ENCODE measurements at places on chromosomes 1 and 21.

DNA sequence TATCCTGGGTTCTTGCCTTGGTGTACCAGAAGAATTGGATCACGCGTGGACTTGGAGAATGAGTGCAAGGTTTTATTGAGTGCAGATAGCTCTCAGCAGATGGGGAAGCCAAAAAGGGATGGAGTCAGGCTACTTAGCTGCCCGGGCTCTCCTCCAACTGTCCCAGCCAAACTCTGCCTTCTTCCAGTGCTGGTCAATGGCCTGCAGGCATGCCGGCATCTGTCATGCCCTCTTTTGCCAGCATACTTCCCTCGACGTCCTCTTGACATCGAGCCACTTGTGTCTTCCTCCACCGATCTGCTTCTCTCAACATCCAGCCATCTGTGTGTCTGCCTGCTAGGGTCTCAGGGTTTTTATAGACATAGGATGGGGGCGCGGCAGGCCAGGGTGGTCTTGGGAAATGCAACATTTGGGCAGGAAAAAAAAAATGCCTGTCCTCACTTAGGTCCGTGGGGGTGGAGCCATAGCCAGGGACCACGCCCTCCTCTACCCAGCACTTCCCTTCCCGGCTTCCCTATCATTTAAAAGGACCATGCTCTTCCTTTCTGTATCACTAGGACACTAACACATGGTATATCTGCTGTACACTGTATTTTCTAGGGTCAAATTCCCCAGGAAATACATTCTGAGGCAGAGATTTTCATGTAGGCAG, 47.0 kb upstream of the BCAR3 start:
- no peak for DNase-seq

DNA sequence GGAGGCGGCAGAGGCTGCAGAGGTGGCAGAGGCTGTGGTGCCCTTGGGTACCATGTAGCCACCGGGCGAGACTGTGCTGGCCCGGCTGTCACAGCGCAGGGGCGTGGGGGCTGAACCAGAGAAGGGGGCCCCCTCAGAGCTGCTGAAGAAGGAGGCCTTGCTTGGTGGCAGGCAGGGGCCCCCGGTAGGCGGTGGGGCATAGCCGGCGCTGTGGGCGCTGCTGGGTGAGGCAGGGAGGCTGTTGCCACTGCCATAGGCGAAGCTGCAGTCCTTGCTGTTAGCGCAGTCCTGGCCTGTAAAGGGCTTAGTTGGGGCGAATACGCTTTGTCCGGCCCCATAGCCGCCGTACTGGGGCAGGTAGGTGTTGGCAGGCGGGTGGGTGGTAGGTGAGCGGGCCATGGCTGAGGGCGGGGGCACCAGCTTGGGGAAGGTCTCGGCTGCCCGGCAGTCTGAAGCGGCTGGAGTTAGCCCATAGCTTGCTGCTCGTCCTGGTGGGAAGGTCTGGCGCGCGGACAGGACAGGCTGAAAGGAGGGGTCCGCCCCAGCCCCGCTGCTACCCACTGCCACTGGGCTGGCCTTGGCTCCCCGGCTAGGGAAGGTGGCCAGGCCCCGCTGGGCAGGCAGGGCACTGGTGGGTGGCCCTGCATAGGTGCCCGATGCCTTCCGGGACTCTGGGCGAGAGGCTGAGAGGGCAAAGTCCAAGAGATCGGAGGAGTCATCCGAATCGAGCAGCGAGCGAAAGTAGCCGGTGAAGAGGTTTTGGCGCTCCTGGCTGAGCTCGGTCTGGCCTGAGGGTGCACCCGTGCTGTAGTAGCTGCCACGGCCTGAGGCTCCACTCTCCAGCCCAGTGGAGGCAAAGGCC, 54.9 kb downstream of the AHDC1 start:
- DNase-seq: no peak

- DNase-seq: no peak
Observed at GRCh38 chr1:61190618-61191432, 108.5 kb downstream of the NFIA start.

- DNase-seq: no peak
Observed at GRCh38 chr1:201419746-201420607, 1.6 kb downstream of the TNNI1 start.

- DNase-seq: no peak
Observed at GRCh38 chr1:51071291-51072042, 30.6 kb upstream of the C1orf185 start.

GRCh38 chr1:95641386-95641785, 407.4 kb downstream of the RWDD3 start:
- no peak for DNase-seq

- DNase-seq: peak; percentile 56
Observed at GRCh38 chr1:50109647-50110075, 941 bp downstream of the ELAVL4 start.

DNA sequence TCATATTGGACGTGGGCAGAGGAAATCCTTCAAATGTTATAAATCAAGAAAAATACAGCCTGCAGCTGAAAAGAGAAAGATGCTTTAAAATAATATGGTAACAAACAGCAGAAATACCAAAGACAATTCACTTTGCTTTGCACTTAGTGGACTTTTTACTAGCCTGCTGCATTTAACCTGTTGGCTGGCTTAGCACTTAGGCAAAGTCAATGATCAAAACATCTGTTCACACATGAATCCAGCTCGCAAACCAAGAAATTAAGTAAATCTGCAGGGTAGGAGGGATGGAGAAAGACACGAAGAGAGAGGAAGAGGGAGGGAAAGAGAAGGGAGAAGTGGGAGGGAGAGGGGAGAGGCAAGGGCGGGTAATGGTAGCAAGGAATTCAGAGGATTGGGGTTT, 103.6 kb upstream of the RAB4A start:
- no peak for DNase-seq

DNA sequence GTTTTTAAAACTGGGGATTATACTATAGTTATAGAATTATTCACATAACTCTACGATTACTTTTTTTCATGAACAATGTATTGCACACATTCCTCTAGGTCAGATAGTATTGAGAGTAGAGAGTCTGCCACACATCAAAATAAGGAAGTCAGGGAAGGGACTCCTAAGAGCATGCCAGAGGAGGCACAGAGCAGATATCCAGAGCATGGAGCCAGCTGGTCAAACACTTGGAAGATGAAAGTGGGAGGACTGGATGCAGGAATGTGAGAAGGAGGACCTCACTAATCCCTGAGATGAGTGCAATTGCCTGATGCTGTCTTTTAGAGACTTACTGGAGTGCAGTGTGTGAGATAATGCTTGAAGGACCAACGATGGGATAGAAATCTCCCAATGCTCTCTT, 9.6 kb upstream of the RFX5 start:
- DNase-seq: no peak

- DNase-seq: no peak
Observed at GRCh38 chr1:174433451-174433850, 14.3 kb upstream of the GPR52 start.

GRCh38 chr1:9068981-9069325, 482 bp downstream of the SLC2A5 start:
- DNase-seq: peak; percentile 5

DNA sequence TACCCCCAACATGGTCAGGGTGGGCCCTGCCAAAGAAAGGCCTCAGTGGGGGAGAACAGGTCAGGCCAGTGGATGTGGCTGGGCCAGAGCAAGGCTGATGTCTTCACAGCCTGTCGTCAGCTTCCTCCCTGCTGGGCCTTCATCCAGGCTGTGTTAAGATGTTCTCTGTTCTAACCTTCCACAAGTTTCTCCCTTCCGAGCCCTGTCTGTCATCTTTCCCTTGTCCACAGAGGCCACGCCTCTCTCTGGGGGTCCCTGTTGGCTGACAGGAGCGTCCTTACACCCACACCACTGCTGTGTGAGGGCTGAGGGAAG, 36.2 kb downstream of the SIM2 start:
- DNase-seq: no peak

GRCh38 chr1:78078358-78078757, 32.6 kb downstream of the GIPC2 start:
- no peak for DNase-seq

DNA sequence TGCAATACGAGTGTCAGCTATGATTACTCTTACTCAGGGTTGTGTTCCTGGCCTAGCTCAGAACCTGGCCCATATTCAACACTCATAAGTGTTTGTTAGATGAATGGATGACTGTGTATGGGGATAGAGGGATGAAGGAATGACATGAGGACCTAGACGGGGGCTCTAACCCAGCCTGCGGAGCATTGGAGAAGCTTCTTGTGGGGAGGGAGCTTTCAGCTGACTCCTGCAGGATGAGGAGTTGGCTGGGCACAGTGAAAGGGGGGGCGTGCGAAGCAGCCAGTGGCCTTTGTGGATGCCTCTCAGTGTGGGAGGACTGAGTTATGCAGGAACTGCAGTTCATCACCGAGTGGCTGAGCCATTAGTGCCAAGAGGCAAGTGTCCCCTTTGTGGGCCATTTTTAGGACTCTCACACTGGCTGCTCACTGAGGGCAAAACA, 1.2 kb upstream of the EXTL1 start:
- no peak for DNase-seq

DNA sequence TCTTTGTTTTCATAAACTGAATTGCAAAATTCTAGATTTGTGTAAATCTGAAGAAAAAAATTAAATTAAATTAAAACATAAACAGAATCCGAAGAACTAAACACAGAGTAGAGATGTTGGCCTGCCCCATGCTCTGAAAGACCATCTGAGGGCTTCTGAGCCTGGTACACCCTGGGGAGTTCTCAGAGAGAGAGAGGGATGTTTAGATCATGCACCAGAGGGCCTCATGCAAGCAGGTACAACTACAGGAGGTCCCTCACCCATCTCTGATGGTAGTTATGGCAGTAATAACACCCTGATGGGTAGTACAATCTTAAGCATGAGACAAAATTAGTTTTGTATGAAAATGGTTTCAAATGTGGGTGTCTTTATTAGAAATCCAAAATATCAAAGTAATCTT, 127.7 kb downstream of the TGFB2 start:
- DNase-seq: no peak

DNA sequence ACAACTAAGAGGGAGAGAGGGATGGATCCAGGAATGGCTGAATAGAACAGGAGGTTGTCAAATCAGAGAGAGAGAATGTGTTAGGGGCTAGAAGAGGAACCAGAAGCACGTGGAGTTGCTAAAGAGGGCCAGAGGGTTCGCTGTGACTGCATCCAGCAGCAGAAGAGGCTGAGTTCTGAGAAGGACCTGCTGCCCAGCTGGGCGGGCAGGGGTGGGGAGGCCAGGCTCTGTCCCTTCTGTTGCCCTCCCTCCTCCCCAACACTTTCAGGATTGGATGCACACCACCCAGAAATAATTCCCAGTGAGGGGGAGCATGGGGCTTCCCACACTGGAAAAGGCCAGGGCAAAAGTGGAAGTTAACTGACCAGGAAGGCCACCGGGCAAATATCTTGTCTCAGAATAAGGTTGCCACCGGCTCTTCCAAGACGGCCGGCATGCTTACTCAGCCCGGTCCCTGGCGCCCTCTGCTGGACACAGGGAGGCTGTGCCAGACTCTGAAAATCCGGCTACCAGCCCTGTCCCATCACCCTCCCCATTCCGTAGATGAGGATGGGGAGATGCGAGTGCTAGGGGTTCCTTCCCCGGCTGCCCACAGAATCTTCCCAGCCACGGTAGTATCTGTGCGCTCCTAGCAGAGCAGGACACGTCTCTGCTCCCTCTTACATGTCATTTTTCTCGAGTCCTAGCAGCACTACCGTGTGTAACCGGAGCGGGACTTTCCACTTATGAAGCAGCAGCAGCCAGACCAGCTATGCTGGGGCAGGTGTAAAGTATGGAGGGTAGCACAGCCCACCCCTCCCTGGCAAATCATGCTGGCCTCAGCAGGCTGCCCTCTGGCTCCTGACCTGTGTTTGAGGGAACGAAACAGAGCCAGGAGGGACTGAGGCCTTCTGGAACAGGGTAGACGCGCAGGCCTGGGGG, 46.8 kb upstream of the A3GALT2 start:
- no peak for DNase-seq

- DNase-seq: no peak
Observed at GRCh38 chr1:155982106-155982505, 3.8 kb upstream of the ARHGEF2 start.

DNA sequence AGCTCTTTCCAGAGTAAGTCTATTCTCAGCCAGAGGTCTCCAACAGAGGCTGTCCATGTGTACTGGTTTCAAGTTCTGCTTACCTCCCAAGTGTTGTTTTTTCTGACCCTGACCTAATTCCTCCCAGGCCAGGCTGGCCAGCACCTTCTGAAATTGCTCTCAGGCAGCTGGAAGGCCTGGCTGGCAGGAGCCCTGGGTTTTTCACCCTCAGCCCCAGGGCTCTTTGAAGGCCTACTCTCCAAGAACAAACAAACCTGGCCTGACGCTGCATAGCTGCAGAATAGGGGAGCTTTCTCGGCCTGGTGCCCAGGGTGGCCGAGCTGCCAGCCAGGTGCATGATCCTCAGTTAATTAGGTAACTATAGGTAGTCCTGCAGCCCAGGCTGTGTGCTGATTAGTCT, 147.5 kb downstream of the CACNA1E start:
- no peak for DNase-seq
